ENCODE measurements at places on chromosomes 2 and 18. TPM values are rescaled to one million over a fixed set of nuclear protein-coding genes. Genes with fewer than 3 reads are reported as not detected.

Gene GALNT5
- total RNA-seq = not detected

DNA sequence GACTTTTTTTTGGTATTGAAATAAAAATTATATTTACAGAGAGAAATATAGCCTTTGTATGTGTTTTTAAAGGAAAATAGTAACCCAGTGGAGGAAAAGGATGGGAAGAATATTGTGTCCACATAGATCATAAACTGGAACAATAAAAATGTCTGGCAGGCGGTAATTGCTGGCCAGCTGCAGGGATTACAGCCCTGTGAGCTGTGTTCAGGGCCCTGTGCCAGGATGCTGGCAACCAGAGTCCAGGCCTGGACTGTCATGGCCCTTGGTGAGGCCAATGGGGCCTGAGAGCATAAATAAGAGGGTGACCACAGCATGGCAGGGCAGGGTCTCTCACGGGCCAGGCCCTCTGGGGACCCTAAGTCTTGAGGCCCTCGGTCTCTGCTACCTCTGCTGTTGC is 171.2 kb downstream of the ACOXL start:
- DNase-seq = no peak

DNA sequence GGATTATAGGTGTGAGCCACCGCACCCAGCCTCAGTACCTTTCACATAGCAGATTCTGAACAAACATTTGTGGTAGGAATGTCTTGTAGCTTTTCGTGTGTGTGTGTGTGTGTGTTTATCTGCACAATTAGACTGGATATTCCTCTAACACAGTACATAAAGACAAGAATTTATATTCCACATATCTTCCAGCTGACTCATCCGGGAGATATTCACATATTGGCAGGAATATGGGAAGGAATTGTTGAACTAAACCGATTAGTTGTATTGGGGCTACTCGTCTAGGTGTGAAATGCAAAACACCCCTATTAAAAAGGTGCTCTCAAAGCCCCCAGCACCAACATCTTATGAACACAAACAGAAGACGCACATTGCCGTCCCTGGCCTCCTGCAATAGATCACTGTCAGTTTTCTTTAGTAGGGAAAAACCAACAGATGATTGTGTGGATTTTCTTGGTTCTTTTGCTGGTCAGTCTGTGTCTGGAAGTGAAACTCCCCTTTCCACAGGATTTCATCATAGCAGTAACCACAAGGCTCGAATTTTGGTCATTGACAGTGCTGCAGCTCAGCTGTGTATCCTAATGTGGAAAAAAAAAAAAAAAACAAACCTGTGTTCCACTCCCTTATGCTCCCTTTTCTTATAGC is 208.5 kb upstream of the ACVR2A start:
- DNase-seq = no peak

- DNase-seq = no peak
Measured at GRCh38 chr2:10446631-10447030, 1.5 kb downstream of the ODC1 start.

GRCh38 chr2:162073888-162074631 is at the start of gene DPP4:
DPP4 (minus strand) TSS chr2:162074215; CDS start chr2:162073981, 234 bp downstream.
- DNase-seq = peak; percentile 69

DNA sequence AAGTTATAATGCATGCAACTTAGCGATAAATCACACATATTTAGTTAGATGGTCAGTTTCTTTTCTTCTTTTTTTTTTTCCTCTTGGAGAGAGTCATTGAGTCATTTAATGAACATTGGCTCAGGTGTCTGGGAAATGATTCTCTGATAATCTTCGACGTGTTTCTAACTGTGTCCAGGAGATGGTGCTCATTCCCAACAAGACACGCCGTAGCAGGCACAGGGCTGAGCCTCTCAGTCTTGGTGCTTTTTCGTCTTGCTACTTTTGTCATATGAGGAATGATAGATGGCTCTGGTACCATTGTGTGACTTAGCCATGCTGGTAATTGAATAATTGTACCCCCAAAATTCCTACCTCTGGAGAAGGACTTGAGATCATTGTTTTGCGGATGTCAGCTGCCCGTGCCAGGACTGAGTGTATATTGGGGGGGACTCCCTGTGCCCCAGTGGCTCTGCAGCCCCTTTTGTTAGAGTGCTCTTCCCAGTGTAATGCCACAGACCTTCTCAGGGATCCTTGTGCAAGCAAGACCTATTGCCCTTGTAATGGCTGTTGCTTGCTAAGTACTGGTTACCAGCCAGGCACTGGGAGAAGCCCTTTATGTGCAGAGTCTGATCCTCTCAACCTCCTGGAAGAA is 107.6 kb upstream of the CYRIA start:
- DNase-seq = no peak

- no peak for DNase-seq
Measured at GRCh38 chr2:27506587-27506986, 9.9 kb downstream of the GCKR start.

All from activated CD8-positive, alpha-beta memory T cell treated with anti-CD3 and anti-CD28 coated beads, Interleukin-2, amount 10 ng/mL, durations not matched to agents 7 days and 5 days (primary cell).